ENCODE measurements at places on chromosomes 6 and 20.

- DNase-seq = no peak
Observed at GRCh38 chr6:111951497-111952085, 78.3 kb upstream of the FYN start.

- DNase-seq = no peak
Observed at GRCh38 chr6:54886932-54887584, 40.5 kb downstream of the FAM83B start.

DNA sequence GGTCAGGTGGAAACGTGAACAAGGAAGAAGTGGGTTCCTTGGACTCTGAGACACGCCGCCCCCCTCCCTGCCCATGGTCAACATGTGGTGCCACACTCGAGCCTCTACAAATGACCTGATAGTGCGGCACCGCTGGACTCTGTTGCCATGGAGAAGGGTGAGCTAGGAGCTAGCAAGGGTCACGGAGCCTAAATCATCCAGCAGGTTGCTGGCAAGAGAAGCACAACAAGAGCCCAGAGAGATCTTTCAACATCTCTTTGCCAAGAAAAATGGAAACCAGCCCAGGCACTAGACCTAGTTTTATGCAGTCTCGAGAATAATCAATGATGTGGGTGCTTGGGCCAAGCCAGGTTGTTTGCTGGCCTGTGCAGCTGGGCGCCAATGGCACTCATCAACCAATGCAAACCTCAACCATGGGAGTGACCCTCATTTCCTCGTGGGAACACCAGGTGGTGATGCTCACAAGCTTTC, 69.5 kb downstream of the NOL4L start:
- no peak for DNase-seq

- no peak for DNase-seq
Observed at GRCh38 chr6:56522495-56523270, 120.0 kb downstream of the DST start.

GRCh38 chr20:63129991-63130657, 85.8 kb downstream of the YTHDF1 start:
- no peak for DNase-seq

GRCh38 chr20:12786276-12786675, 222.5 kb upstream of the SPTLC3 start:
- no peak for DNase-seq

DNA sequence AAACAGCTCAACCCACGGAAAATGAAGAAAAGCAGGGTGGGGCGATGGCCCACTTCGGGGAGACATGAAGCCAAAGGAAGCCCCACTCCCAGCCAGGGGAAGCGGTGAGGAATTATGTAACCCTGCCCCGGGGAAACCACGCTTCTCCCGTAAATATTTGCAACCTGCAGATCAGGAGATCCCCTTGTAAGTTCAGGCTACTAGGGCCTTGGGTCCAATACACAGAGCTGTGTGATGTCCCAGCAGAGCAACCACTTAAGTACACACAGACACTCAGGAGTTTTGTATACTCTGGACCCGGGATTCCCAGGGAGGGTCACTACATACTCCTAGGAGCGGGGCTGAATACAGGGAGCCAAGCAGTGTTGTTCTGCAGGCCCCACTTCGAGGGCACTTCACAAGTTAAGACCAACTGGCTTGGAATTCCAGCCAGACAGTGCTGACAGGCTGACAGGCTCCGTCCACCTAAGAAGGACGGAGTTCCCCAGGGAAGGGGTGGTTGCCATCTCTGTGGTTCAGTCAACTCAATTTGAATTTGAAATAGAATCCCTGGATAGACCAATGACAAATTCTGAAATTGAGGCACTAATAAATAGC, 301.4 kb upstream of the THEMIS start:
- DNase-seq = no peak

- no peak for DNase-seq
Observed at GRCh38 chr20:1019344-1019743, 17.2 kb upstream of the RSPO4 start.

DNA sequence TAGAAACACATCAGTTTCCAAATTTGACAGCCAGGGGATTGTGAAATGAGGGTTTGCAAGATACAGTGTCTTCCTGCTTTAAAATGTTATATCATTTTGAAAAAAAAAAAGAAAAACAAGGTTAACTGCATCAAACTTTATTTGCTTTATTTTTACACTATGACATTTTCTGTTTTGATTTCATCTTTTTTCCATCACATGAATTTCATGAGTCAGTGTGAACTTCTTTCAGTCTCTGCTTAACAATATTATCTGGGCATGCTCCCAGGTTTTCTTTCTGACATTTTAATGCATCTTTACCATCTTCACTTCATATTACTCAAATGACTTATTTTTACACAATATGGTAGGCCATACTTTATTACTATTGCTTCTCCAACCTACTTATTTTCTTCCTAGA, 1.9 kb downstream of the NCOA7 start:
- DNase-seq = no peak

DNA sequence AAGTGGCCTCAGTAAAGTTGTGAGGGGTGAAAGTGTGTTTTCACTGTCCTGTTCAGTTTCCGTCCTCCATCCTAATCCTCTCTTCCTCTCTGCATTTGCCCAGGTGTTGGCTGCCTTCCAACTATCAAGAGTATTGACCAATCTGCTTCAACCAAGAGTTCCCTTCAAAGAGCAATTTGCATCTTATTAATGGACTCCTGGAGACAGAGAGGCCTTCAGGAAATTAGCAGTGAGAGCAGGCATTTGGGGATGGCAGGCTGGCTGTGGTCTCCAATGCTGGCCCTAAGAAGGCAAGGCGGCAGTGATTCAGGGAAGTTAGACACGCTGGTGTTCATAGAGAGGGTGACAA, 77.2 kb downstream of the GPR6 start:
- DNase-seq = no peak

- DNase-seq = no peak
Observed at GRCh38 chr6:136753624-136754023, 38.7 kb downstream of the MAP3K5 start.

DNA sequence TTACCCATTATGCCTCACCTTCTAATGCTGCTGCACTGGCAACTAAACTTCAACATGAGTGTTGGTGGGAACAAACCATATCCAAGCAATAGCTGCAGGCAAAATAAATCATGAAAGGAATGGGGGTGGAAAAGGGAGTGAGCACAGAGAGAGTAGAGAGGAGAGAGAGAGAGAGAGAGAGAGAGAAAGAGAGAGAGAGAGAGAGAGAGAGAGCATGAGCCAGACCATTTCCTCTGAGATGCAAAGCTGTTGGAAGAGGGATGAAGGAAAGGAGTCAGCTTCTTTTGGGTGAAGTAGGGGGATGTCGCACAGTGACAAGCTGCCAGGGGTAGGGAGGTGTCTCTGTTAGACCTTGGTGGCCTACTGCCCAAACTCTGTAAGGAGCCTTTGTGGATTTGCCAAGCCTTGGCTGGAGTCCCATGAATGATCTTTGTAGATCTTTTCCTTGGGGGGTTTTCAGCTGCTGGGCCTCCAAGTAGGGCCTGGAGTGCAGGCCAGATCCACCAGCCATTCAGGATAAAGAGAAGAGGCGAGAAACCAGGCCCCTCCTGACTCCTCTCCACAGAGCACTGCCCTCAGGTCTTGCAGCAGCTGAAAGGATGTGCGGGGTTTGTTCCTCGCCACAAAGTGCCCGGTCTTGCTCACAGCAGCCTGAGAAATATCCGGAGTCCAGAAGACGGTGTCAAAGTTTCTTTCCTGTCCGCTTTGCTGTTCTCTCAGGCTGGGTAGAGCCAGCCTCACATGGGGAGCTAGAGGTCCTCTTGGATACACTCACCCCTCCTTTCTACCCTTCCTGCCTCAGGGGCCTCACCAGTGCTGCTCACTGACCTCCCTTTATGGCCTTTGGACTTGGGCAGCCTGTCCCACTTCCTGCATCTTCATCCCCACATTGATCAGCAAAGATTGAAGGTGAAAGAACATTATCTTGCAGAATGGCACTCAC, 17.8 kb downstream of the BTBD3 start:
- no peak for DNase-seq

- DNase-seq = peak; percentile 18
Observed at GRCh38 chr6:110178626-110179405, 654 bp downstream of the WASF1 start.

DNA sequence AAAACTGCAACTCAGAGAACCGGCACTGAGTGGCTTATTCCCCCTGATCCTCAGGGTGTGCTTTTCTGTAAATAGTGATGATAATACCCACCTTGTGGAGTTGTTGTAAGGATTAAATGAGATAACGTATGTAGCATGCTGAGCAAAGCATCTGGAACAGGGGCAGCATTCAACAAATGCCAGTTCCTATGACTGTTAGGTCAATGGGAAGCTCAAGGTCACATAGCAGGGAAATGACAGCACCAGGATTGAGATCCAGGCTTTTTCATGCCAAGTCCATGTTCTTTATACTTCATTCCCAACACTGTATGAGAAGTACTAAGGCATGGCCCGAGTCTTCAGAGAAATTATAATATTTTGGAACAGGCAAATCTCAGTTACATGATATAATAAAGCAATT, 5.1 kb downstream of the RCAN2 start:
- DNase-seq = no peak

DNA sequence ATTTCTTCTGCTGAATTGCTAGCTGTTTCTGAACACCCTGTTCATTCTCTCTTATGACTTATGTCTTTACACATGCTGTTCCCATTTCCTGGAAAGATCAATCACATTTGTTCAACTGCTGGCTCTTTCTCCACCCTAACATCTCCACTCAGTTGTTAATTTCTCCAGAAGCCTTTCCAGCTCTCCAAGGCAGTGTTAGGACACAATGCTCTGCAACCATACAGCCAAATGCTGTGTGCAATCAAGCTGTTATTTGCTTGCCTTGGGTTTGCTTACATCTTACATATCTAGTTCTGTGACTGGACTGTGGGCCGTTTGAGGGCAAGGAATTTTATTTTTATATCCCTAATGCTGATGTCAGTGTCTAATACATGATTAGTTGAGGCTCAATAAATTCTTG, 24.2 kb upstream of the CITED2 start:
- DNase-seq = no peak

DNA sequence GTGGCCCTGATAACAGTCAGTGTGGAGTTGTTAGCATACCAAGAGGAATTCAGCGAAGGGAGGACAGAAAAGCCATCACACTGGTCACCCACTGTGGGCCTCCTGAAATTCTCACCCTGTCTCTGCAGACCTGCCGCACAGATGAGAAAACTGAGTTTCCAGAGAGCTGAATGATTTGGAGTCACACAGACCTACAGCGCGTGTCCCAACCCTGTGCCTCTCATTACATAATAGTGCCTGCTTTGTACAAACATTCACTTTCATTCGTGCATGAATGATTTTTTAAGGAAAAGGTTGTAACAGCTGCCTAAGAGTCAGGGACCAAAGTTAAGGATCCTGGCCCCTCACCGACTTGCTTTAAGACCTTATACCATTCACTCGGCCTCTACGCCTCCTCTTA, 62.7 kb downstream of the THBS2 start:
- no peak for DNase-seq

DNA sequence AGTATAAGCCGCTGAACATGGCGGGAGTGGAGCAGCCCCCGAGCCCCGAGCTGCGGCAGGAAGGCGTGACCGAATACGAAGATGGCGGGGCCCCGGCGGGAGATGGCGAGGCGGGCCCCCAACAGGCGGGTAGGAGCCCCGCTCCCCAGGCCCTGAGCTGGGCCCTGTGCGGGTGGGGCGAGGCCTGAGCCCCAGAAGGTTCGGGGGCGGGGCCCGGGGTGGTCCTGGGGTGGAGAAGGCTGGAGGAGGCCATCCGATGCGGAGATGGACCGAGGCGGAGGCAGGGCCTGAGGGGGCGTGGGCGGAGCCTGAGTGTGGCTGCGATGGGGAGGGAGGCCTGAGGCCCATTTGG, 7.1 kb downstream of the L3MBTL1 start:
- no peak for DNase-seq

GRCh38 chr6:127475135-127475822, 16.1 kb upstream of the KIAA0408 start:
- DNase-seq = no peak

- DNase-seq = no peak
Observed at GRCh38 chr6:50145125-50145524, 95.4 kb upstream of the DEFB112 start.

GRCh38 chr6:122726649-122727048, 52.9 kb upstream of the FABP7 start:
- DNase-seq = no peak

All from BJ (cell line).